MV-4-11 (cell line): ENCODE measurements at places on chromosomes 1 and 21.
A peak's percentile ranks its signal among the peaks of the same experiment; 100 is the strongest.

- DNase-seq = no peak
Measured at GRCh38 chr1:245716561-245716960, 561.8 kb downstream of the KIF26B start.

- DNase-seq = no peak
Measured at GRCh38 chr1:176983731-176984130, 180.8 kb downstream of the ASTN1 start.

DNA sequence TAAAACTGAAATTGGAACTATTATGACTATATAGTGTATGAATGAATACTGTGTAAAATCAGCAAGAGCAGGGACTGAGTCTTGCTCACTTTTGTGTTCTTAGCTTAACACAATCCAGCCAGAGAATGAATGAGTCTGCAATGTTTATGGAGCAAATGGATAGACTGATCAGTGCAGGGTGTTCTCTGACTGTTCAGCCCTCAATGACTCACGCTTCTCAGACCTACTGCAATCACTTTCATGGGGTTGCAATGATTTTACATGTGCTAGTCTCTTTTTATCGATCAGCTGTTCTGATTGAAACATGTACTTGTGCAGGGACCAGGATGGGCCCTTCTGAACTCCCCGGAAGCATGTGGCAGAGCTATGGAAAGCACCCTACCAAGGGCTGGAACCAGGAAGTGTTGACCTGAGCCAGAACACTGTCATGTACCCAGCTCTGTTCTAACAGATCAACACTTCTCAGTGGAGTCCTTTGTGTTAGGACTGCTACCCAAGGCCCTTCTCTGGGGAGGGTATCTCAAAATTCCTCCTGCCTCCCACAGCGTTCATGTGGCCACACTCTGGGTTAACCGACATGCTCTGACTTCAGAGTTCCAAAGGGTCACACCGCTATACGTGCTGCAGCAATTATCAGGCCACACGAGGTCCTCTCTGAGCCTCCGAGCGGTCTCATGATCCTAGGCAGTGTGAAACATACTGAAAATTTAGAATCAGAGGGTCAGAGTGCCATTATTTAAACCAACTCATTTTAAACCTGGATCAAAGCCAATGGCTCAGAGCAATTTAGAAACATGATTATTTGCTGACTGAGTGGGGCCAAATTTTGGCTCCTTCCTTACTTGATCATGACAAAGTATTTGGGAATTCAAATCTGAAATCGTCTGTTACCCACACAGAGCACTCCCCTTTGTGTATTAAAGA lies 35.2 kb downstream of the GRIK1 start:
- DNase-seq = no peak

- no peak for DNase-seq
Measured at GRCh38 chr1:58312971-58313563, 233.5 kb downstream of the OMA1 start.

GRCh38 chr1:204670152-204670927 lies 15.2 kb downstream of the LRRN2 start:
- peak; percentile 20 for DNase-seq

- no peak for DNase-seq
Measured at GRCh38 chr1:228902781-228903433, 167.6 kb downstream of the RHOU start.

DNA sequence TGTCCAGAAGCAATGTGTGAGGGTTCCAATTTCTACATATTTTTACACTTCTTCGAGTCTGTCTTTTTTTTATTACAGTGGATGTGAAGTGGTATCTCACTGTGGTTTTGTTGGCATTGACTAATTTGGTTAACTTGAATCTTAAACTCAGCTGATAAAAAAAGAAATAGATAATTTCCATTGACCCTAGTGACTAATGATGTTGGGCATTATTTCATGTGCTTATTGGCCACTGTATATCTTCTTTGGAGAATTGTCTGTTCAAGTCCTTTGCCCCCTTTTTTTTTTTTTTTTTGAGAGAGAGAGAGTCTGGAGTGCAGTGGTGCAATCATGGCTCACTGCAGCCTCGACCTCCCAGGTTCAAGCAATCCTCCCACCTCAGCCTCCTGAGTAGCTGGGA lies 33.3 kb upstream of the NBPF3 start:
- no peak for DNase-seq

- no peak for DNase-seq
Measured at GRCh38 chr1:236465959-236466303, 57.9 kb upstream of the LGALS8 start.

- no peak for DNase-seq
Measured at GRCh38 chr1:60547821-60548220, 474.3 kb upstream of the C1orf87 start.

DNA sequence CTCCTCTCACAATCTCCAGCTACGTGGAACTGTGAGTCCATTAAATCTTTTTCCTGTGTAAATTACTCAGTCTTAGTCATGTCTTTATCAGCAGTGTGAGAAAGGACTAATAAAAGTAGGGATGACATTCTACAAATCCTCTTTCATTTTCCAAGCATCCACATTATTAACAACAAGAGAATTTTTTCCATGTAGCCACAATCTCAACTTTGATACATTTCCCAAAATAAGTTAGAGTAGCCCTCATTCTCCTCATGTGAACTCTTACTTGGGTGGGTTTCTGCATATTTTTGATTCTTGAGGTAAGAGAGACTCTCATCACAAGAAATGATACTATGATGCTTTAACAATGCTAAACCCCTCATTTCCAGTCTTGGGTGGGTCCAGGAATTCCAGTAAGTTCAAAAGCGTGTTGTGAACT lies 52.8 kb downstream of the TNFSF18 start:
- no peak for DNase-seq

GRCh38 chr1:154810571-154810970 lies 59.5 kb downstream of the KCNN3 start:
- DNase-seq = no peak

- no peak for DNase-seq
Measured at GRCh38 chr1:14517841-14518180, 80.7 kb upstream of the KAZN start.

GRCh38 chr1:235336903-235337302 lies 8.5 kb downstream of the GGPS1 start:
- no peak for DNase-seq

- DNase-seq = no peak
Measured at GRCh38 chr1:26700711-26701110, 4.9 kb downstream of the ARID1A start.

GRCh38 chr1:97875996-97876395 lies 44.8 kb downstream of the DPYD start:
- DNase-seq = no peak

- DNase-seq = no peak
Measured at GRCh38 chr1:7471836-7472235, 299.3 kb upstream of the VAMP3 start.

- DNase-seq = peak; percentile 7
Measured at GRCh38 chr1:41576620-41577019, 92.1 kb upstream of the EDN2 start.

DNA sequence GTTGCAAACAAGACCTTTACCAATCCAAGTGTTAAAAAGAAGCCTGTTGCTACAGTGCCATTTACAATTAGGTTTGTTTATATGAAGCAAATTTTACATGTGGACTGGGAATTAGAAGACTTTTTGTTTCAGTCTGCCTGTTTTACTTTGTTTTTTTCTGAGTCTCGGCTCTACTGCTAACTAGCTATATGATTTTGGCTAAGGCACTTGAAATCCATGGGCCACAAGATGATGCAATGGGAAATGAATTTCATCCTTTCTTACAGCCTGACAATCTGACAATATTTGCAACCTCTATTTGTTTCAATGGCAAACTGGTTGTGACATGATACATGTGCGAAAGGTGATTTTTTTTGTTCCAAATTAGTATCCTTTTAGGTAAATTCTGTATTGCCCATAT lies 3.7 kb upstream of the PEX11B start:
- peak; percentile 39 for DNase-seq

- no peak for DNase-seq
Measured at GRCh38 chr21:46549650-46550049, 55.2 kb downstream of the S100B start.

- DNase-seq = no peak
Measured at GRCh38 chr1:188715566-188715965, 1762.1 kb downstream of the BRINP3 start.

DNA sequence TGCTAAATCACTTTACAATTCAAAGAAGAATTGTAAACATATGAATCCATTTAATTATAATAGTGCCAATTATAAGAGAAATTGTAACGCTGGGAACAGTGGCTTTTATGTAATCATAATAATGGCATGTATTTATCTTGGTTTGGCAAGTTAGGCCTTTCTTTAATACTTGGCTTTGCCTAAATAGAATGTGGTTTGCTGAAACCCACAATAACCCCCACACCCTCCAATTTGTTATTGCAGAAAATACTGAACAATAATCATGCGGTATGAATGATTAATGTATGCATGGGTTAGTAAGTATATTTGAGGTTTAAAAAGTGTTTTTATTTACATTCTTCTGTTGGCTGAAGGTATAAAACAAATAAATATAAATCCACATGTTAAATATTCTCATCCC lies 138.2 kb downstream of the NFIA start:
- no peak for DNase-seq

DNA sequence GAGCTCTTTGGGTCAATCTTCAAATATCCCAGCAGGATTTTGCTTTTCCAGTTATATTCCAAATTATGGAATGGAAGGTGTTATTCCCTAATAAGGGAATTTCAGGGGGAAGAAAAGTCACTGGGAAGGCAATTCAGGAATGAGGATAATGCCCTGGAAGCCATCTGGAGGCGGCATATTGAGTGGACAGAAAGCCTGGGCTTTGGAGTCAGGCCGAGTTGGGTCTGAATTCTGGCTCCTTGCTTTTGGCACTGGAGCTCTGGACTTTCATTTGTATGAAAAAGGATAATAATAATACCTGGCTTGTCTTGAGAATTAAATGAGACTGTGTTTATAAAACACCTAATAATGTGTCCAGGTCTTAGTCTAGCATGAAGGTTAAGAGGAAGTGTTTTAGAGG lies 16.5 kb downstream of the GREM2 start:
- DNase-seq = no peak

- DNase-seq = no peak
Measured at GRCh38 chr1:5913876-5914275, 78.3 kb downstream of the NPHP4 start.

DNA sequence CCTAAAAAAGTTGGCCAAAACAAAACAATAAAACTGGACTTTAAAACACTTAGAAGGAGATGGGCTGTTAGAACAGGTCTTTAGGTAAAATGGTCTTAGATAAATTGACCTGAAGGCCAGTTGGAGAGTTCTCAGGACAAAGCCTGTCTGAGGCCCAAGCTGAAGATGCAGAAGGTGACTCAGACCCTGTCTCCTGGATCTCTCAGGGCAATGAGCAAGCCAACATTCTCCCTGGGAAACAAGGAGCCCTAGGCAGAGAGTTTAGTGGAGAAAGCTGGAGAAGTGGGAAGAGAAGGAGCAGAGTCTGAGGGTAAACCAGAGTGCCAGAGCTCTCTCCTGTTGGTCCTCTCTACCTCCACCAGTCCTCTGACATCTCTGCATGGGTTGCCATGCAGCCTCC lies 70.1 kb downstream of the FCRL5 start:
- no peak for DNase-seq

- peak; percentile 30 for DNase-seq
Measured at GRCh38 chr1:206979379-206980043, 9.3 kb upstream of the FCAMR start.

DNA sequence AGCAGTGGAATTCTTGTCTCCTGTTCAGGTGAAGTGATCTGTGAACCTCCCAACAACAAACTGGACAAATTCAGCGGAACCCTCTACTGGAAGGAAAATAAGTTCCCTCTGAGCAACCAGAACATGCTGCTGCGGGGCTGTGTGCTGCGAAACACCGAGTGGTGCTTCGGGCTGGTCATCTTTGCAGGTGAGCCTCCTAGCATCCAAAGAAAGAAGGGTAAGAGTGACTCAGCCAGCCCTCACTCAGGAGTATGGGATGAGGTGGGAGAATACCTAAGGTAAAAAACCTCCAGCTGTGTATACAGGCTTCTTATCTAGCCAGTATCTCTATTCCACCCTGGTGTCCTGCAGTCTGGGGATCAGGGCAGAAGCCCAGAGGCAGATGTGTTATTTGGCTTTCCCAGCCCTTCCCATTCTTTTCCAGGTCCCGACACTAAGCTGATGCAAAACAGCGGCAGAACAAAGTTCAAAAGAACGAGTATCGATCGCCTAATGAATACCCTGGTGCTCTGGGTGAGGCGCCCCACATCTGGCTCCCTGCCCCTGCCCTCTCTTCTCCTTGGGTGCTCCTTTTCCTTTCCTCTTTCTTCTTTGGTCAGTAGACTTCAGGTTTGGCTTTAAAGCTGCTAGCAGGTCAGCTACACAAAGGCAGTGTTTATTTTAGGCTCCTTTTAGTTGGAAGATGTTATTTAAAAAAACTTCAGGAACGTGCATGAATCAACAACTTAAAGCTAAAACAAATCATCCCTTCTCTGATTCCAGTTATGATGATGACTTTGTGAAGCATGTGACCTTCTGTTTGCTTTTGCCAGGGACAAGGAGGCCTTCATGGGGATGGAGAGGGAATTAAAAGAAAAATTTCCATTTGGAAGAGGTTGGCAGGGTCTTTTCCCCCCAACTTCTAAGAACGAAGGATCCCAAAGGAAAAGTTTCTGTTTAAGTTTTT lies 9.0 kb downstream of the ATP8B2 start:
- DNase-seq = no peak

DNA sequence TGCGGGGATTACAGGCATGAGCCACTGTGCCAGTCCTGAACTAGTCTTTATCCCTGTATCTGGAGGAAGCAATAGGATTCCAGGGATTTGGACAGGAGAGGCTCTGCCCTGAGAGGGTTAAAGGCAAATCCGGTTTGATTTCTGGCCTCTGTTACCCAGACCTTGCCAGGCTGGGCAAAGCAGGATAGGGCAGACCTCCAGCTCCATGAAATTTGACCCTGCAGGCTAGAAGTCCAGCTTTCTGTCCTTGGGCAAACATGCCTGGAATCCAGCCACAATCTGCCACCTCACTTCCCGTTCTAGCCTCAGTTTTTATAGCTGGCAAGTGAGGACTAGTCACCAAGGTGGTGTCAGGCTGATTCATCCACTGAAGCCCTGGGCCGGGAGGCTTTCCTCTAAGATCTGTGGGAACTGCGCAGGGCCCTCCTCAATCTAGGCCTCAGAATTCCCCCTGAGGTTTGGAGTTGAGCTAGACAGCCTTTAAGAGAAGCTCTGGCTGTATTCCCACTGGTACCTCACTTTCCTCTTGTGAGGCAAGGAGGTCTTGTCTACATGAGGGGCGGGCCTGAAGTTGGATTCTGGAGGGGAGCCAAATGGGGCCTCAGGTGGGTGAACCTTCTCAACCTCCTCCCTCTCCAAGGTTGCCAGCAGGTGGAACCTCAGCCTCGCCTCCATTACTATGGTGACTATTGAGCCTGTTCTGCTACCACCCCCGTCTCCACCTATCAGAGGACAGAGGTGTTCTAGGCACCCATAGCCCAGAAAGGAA lies 7.0 kb upstream of the P3R3URF start:
- DNase-seq = peak; percentile 4

- no peak for DNase-seq
Measured at GRCh38 chr1:213507472-213508223, 456.6 kb downstream of the RPS6KC1 start.

DNA sequence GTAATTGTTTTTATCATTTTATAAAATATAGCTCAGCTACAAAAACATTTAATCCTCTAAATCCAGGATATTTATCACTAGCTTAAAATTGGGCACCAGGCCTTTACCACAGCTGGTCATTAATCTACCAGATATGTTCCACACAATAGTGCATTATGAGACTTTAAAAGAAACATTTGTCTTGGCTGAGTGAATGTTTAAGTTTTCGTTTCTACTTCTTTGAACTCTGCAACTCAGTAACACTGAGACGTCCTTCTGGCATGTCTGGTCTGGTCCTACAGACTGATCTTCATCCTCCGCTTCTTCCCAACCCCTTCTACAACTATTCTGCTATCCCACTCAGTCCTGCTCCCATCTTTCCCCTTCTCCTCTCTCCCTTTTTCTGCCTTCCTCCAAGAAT lies 296.2 kb downstream of the NEGR1 start:
- no peak for DNase-seq
